ENCODE measurements at places on chromosomes 11 and 22. TPM values are rescaled to one million over a fixed set of nuclear protein-coding genes. Genes with fewer than 3 reads are reported as not detected.

The CBLIF gene
- total RNA-seq = not detected

DNA sequence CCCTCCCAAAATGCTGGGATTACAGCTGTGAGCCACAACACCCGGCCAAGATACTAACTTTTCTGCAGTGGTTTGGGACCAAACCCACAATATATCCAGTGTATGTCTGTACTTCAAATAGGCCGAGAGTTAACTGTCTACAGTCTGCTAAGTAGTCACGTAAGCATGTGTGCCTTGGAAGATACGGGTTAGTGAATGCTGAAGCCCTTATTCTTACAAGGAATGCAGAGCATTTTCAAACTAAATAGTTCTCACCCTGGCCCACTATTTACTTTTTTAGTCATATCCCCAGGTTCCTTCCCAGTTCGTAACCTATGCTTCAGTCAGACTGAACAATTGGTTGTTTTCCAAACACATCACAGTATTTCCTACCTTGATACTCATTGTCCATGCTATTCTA, 176.0 kb downstream of the WNT11 start:
- DNase-seq = no peak

DNA sequence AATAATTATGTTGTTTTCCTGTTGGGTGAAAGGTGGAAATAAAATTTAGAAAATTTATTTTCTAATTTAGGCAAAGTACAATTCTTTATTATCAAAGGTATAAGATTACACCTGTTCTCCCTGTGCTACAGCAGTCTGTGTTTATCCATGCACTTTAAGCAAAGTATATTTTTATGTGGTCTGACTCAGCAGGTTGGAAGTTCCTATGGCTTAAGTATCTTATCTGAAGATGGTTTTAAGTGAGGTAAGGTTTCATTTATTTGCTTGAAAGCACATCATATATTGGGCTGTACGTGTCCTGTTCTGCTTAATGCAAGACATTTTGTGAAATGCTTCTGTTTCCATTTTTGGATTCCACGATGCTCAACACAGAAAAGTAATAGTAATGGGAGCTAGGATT, 14.6 kb downstream of the PPME1 start:
- no peak for DNase-seq

GRCh38 chr11:69466039-69466438, 15.4 kb upstream of the LINC01488 start:
- DNase-seq = no peak

DNA sequence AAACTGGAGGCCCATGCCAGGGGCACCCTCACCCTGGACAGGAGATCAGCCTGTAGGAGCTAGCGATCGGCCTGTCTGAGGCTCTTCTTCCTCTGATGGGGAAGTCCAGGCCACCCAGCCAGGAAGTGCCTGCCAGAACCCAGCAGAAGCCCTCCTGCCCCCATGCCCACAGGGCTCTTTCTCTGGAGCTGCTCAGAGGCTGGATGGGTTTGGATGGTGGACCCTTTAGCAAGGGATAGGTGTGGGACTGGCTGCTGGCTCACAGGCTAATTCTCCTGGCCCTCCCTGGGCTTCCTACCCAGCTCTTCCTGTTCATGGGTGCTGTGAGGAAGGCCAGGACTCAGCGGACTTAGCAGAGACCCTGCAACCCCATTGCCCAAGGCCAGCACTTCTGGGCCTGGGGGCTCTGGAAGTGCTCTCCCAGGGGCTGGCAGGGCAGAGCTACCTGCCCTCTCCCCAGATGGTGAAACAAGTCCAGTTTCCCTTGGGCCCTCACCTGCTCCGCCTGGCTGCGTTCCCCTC, 7.6 kb downstream of the FXYD2 start:
- no peak for DNase-seq

The OVOL1 gene
- total RNA-seq = not detected

GRCh38 chr11:36037031-36037430, 93.2 kb downstream of the LDLRAD3 start:
- DNase-seq = no peak

GRCh38 chr22:26172389-26172990, 3.2 kb downstream of the SEZ6L start:
- DNase-seq = no peak

DNA sequence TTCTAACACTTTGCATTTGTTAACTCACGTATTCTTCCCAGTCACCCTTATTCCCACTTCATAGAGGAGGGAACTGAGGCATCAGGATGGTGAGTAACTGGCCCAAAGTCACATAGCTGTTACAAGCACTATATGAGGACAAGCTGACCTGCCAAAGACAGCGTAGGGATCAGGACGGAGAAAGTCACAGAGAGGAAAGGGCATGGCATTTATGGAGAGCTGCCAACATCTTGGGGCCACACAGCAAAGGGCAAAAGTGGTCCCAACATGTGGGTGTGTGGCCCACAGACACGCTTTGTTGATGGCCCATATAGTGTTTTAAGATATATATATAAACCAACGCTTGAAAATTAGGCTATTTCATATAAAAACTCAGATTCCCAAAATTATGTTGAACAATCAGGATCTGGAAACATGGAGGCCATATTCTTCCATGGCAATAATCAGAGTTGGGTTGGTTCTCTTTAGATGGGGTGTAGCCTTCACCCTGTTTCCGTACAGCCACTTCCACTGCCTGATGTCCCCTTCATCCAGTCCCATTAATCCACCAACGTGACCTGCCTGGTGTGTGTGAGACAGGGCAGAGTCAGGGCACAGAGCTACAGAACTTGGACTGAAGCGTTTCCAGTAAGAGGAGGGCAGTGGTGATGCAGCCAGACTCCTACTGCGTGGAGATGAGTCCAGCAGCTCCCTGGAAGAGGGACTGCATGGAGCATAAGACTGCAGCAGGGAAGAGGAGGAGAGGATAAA, 39.9 kb upstream of the CD5 start:
- no peak for DNase-seq

The HEPN1 gene
- total RNA-seq = not detected

DNA sequence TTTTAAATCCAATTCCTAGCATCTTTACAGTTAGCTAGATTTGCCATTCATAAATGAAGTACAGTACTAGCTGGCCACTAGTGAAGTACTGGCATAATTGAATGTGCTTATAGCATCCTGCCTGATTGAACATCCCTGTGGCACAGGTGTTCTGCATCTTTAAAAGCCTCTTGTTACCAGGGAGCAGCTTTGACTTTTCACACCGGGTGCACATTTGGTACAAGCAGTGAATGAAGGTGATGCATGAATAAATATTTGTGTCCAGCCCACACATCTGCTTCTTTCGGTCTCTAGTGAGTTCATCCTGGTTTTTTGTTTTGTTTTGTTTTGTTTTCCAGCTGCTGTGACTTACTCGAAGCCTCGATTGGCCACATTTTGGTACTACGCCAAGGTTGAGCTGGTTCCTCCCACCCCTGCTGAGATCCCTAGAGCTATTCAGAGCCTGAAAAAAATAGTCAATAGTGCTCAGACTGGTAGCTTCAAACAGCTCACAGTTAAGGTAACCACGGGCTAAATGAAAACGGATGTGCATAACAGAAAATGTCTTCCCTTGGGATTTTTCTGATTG, 5.3 kb downstream of the ATP5MG start:
- peak; percentile 17 for DNase-seq

All from GM12878 (cell line).